ENCODE measurements at places on chromosomes 11 and 22.

- DNase-seq = no peak
Observed at GRCh38 chr11:19258641-19259230, 18.0 kb upstream of the E2F8 start.

GRCh38 chr11:73466643-73467042 lies 90.4 kb downstream of the RELT start:
- no peak for DNase-seq

- DNase-seq = no peak
Observed at GRCh38 chr22:30573594-30574094, 821 bp downstream of the GAL3ST1 start.

DNA sequence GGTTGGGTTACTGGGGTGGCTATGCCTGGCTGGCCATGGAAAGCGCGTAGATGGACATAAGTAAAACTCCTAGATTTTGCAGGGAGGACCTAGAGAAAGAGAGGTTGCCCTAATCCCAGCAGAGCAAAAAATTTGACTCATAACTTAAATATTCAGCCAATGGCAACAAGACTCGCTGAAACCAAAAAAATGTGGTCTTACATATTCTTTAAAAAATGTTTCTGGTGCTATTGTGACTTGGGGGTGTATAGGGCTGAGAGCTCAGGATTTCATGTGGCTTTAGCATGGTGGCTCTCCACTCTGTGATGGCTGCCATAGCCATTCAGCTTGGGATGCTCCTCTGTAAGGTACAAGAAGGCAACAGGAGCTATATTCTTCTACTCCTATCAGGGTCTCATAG lies 27.2 kb upstream of the PDGFD start:
- DNase-seq = no peak

DNA sequence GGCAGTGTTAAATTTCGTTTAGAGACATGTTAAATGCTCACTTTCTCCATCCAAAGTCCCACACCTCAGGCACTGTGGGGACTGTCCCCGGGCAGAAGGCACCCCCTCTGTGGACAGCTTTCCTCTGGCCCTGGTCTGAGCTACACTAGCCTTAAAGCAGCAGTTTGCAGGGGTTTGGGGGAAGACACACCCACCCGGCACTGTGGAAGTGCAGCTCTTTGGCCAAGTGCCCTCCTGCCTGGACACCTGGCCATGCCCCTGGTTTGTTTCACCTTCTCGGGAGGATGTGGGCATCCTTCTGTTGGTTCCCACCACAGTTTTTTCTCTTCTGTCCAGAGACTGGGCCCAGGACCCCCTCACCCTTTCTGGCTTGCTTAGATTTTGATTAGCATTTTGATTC lies 1254.7 kb downstream of the BRD1 start:
- no peak for DNase-seq

GRCh38 chr11:68994161-68994893 lies 13.5 kb upstream of the MRGPRD start:
- no peak for DNase-seq

DNA sequence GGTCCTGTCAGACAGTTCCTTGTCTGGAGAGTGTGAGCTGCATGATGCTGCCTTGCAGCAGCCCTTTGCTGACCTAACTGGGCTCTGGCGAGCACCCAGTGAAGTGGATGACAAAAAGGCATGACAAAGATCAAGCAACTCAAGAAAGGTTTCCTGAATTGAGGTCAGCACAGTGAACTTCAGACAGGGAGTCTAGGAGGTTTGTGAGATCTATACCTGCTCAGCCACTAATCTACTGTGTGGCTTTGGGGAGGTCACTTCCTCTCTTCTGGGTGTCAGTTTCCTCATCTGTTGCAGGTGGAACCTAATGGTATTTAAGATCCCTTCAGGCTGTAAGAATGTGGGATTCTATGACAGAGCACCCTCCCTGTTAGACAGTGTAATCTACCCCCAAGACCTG lies 213.9 kb upstream of the NARS2 start:
- DNase-seq = no peak

- no peak for DNase-seq
Observed at GRCh38 chr11:16193897-16194381, 162.4 kb downstream of the SOX6 start.

- no peak for DNase-seq
Observed at GRCh38 chr11:35210876-35211546, 72.0 kb downstream of the CD44 start.

- DNase-seq = no peak
Observed at GRCh38 chr22:16818538-16818937, 6.7 kb downstream of the XKR3 start.

DNA sequence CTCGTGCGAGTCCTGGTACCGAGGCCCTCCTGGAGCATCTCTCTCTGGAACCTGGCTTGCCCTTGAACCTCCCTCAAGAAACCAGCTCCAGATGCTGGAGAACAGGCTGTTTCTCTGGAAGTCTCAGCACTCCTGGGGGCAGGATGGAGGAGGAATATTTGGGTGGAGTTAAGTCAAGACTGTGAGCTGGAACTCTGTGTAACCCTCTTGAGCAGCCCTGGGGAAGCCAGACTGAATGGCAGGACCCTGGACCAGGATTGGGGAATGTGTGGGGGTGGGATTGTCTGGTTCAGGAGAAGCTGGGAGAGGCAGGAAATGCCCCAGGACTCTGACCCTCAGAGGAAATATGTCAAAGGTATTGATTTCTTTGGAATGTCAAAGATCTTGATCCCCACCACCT lies 7.7 kb downstream of the CREB3L1 start:
- no peak for DNase-seq
